Substantia nigra (tissue), 51 donors: ENCODE measurements at places on chromosomes 12 and 14.

DNA sequence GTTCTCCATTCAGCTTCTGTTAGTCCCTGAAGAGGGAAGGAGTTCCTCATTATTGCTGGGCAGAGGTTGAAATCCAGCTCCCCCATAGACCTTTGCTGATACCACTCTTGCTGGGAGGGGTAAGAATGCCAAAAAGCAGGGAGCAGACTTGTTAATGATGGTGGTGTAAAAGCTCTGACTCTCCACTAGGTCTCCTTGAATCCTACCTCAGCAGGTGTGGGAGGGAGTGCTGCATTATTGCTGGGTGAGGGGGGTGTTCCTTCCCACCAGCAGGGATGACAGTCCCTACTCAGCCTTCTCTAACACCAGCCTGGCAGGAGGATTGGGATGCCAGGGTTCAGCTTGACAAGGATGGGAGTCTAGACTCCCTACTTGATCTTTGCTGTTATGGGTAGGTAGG is 185.8 kb upstream of the NOS1 start:
- DNase-seq, result no peak

GRCh38 chr14:98290596-98290995 is 981.4 kb downstream of the BCL11B start:
- no peak for DNase-seq

DNA sequence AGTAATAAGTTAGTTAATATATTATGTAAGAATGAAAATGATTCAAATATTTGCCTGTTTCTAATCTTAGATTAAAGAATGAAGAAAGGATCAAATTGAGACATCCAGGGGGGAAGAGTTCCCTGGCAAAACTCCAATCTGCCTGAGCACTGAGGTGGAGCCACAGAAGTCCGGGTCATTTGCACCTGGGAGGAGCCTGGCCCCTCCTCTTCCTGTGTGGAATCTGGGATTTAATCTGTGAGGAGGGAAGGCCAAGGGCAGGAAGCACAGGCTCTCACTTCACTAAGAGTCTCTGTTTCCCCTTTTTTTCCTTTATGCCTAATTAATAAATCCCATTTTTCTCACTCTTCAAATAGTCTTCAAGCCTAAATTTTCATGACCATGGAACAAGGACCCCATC is 599.5 kb downstream of the FLRT2 start:
- no peak for DNase-seq

- no peak for DNase-seq
These were observed 41.3 kb upstream of the BCL7A start for GRCh38 chr12:121980191-121980891.

- DNase-seq, result no peak
These were observed 36.0 kb upstream of the TRHDE start for GRCh38 chr12:72236071-72236705.

- no peak for DNase-seq
These were observed 136.1 kb upstream of the CCND2 start for GRCh38 chr12:4137441-4137840.

DNA sequence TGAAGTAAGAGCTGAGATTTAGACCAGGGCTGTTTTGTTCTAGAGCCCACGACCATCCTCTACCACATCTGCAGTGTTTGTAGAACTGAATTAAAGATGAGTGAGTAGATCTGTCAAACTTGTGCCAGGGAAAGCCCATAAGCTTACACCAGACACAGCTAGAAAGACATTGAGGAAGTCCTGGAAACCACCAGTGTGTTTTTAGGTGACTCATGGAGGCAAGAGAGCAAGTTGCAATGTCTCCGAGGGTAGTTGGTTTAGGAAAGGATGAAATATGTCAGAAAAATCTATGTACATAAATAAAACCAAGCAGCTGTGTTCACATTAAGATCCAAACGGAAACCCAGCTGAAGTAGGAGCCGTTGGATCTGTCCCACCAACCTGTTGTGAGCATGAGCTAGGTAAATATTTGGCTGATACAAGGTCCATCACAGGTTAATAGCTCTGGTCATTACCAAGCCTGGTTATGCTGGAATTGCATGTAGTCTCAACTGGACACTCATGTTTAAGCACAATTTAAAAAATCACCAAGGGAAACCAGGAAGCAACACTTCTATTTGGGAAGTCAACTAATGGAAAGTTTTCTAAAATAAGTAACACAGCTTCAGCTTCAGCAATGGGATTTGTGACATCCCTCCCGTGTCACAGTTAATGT is 49.9 kb upstream of the PLEKHG3 start:
- DNase-seq, result no peak

GRCh38 chr14:30569216-30569902 is 10.4 kb downstream of the G2E3 start:
- no peak for DNase-seq

DNA sequence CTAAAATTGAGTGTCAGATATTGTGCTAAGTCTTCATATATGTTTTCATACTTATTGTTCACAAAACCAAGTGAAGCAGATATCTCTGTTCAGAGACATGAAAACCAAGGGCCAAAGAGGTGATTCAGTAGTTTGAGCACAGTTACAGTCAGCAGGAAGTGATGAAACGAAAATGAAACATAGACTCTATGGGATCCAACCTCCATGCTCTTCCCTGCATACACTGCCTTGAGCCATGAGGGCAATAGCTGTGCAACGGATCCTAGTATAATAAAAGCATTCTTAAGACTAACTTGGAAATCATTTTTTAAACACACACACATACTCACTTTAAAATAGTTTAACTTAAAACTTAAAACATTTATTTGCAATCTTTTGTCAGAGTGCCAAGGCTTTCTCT is 27.9 kb downstream of the ESR2 start:
- DNase-seq, result no peak

DNA sequence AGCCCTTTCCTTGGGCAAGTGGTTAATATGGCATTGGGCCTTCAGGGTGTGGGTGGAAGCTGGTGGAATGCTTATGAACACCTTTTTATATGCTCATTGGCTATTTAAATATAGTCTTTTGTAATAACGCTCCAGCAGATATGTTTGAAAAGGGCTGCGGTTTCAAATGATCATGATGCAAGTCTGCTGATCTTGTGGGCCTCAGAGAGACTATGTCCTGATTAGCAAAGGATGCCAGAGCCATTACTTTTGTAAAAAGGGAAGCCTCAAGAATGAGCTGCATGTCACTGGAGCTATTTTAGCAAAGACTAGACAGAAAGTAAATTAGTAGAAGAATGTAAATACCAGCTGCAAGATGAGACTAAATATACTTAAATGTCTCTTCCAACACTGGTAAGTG is 200.5 kb downstream of the GXYLT1 start:
- no peak for DNase-seq

- DNase-seq, result no peak
These were observed 8.7 kb downstream of the DNAI7 start for GRCh38 chr12:25186038-25186787.

GRCh38 chr12:100171248-100171647 is 28.6 kb upstream of the BLTP3B start:
- no peak for DNase-seq

- no peak for DNase-seq
These were observed 81.4 kb downstream of the BBS10 start for GRCh38 chr12:76266797-76267196.

DNA sequence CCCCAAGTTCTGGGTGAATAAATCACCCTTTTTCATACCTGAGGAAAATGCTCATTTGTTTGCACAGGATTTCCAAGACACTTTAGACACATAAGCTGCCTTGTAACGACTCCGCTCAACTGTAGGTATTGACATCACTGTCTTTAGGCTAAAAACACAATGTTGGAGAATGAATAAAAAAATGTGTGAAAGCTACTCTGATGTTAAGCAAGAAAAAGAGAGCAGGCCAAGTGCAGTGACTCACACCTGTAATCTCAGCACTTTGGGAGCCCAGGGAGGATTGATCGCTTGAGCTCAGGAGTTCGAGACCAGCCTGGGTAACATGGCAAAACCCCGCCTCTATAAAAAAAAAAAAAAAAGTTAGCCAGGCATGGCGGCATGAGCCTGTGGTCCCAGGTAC is 11.1 kb upstream of the CIPC start:
- DNase-seq, result no peak

GRCh38 chr12:42144158-42144407 is 591 bp downstream of the GXYLT1 start:
- no peak for DNase-seq

- no peak for DNase-seq
These were observed 126.6 kb upstream of the PRKD1 start for GRCh38 chr14:30054201-30054600.

DNA sequence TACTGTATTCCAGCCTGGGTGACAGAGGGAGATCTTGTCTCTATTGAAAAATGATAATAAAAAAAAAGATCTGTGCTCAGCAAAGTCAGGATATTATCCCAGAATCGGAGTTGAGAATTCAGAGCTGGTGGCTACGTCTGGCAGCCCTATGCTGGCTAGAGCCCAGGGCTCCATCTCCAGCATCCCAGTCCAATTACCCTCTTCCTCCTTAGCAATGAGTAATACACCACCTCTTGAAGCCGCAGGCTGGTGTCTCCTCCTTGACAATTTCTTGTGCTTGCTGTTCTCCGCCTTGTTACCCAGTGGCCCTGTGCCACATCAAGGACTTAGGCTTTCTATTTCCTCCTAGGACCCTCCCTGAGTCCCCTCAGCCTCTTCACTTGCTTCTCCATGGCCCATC is 38.4 kb upstream of the DDX11 start:
- DNase-seq, result no peak

DNA sequence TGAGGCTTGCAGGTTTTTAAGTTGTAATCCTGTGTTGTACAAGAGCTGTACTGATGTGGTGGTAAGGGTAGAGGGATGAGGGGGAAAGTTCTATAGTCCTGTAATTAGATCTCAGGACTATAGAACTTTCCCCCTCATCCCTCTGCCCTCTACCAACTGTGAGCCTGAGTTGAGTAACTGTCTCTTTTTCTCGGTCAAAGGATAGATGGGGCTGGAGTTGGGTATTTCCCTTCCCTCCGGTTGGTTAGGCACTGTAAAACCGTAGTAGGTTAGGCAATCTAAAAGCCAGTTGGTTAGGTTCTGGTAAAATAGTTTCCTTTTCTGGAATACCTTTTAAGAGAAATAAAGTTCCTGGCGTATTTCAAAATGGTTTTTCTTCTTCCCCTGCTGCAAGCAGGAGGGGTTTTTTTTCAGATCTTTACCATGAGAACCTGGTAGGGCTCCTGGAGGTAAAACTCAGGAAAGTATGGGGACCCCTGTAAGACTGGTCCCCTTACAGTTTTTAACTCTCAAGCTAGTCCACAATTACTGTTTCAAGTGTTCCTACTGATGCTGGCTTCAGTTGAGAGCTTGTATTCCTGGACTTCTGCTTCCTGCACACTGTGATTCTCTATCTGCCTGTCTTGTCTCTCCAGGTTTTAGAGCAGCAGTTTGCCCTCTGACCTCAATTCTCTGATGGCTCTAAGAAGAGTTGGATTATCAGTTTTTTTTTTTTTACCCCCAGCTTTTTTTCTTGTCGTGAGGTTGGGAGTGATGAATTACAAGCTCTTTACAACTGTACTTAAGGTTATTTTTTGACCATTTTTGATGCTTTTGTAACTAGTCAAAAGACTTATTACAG is 58.7 kb downstream of the FUT8 start:
- no peak for DNase-seq

GRCh38 chr12:59383079-59383822 is 212.6 kb upstream of the SLC16A7 start:
- DNase-seq, result no peak

- DNase-seq, result no peak
These were observed 1345.6 kb downstream of the FSCB start for GRCh38 chr14:43161477-43161876.

GRCh38 chr14:104112609-104113571 is 25.5 kb upstream of the KIF26A start:
- no peak for DNase-seq

DNA sequence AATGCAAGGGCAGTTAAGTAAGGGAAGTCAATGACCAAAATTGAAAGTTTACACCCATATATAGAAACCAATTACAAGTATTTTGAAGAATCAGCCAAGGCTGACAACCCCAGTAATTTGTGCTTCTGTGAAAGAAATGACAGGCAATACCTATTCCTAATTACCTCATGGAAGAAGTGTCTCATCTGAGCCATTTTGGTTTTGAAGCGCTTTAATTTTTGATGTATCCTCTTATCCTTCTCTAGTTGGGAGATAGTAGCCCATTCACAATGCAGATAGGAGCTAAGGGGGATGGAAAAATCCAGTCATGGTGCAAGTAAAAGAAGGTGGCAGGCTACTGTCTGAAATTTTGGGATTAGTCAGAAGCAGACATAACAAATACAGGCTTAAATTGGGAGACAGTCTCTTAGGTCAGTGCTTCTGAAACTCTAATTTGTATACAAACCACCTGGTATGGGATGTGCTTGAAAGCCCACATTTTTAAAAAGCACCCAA is 30.4 kb upstream of the SUPT16H start:
- DNase-seq, result no peak

DNA sequence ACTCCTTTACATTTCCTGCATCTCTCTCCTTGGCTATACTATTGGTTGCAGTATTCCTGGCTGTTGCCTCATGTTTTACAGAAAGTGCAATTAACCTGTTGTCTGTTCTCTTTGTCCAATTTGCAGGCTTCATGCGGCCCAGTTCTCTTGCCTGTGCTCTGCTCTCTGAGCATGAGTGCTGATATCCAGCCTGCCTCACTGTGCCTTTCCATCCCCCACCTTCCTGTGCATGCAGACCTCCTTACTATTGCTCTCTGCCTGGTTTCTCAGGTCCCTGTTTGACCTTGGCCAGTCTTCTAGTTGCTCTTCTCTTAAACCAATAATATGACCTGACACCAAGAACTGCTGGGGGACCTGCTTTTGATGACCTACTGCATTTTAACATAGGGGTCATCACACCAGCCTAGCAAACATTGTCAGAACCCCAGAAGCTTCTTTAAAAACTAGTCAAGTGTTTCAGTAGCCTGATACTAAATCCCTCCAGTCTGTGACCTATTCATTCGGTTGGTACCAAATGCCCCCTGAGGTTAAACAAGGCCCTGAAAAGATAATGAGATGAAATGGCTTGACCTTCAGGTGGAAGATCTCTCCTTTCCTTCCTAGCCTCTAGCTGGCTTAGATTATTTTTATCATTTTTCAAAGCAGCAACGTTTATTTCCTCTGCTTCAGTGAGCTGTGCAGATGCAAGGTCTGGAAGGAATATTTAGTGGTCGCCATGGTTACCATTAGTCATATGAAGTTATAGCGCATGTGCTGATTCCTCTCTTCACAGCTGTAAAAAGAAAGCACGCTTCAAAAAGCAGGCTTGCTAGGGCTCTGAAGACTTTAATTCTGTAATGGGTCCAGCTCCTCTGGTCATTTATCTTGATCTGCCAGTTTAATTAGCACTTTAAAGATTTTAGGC is 216.5 kb downstream of the PHLDA1 start:
- no peak for DNase-seq
